Erythroblast (primary cell): ENCODE measurements at places on chromosomes 1 and 21.

- no peak for DNase-seq
Measured at GRCh38 chr21:46142582-46143473, 12.6 kb downstream of the FTCD start.

DNA sequence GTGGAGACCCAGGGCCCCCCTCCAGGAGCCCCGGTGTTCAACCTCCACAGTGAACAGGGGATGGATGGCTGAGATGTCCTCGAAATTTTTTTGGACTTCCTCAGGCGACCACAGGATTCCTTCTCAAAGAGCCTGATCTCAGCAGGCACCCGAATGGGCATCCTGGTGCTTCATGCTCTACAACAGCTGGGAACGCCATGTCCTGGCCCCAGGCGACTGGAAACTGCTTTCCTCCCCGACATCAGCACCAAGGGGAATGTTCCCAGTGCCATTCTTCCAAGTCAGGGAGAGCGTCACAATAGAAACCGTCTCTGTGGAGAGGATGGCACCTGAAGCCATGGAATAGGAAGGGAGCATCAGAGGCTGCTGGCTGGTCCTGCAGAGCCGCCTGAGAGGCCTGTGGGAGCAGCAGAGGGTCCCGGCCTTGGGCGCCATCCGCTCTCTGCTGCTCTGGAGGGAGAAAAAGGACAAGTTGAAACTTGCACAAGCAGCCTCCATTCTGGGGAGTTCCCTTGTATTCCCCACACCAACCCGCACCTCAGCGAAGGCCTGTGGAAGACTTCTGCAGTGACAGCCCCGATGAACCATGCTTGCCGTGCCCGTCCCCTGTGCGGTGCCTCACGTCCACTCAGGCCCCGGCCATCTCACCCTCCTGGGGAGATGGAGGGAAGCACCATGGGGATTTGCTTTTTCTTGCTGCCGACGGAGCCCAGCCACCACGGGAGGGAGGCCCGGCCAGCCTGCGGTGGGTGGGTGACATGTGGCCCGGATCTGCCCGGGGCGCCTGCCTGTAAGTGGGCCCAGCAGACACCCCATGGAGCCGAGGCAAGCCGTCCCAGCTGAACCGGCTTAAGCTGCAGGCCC, 2.3 kb upstream of the ADARB1 start:
- no peak for DNase-seq

- peak; percentile 60 for DNase-seq
Measured at GRCh38 chr21:35400233-35400939, 351.3 kb upstream of the RUNX1 start.

- DNase-seq = no peak
Measured at GRCh38 chr1:247334378-247335133, 2.9 kb upstream of the ZNF496 start.

GRCh38 chr1:14897080-14897449, 256.5 kb upstream of the TMEM51 start:
- peak; percentile 22 for DNase-seq

DNA sequence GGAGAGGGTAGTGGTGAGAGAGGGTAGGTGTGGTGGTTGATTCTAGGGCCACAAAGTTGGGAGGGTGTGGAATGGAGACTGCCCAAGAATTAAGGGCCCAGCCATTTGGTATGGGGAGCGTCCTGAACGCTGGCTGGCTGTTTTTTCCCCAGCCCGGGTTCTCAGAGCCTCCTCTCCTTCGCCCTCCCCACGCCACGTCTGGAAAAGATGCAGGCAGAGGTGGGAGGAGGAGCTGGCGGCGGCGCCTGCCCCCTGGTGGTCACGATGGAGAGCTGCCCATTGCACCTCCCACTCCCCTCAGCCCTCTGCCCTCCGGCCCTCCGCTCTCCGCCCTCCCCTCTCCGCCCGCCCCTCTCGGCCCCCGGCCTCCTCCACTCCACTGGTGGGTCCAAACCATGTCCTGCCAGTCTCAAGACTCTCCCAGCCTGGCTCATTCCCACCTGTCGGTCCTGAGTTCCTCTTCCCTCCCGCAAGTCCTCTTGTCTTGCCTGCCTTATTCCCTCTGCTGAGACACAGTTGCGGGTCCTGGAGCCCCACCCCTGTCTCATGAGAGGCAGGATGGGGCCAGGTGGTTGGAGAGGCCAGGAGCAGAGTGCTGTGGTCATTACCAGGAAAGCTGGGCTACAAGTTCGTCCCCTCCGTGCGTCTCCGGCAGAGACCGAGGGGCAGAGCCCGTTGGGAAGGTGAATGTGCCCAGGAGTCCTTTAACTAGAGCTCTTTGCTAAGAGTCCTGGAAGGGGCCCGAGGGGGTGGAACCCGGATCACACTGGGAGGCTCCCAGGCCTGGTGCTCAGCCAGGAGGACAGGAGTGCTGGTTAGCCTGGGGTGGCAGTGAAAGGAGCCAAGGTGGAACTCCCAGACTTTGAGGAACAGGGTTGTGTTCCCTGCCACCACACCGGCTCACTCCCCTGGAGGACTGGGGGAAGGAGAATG, 22.6 kb downstream of the ETNK2 start:
- DNase-seq = peak; percentile 77
